Skin of body (tissue), 3 donors: ENCODE measurements at places on chromosomes 1 and 21.

DNA sequence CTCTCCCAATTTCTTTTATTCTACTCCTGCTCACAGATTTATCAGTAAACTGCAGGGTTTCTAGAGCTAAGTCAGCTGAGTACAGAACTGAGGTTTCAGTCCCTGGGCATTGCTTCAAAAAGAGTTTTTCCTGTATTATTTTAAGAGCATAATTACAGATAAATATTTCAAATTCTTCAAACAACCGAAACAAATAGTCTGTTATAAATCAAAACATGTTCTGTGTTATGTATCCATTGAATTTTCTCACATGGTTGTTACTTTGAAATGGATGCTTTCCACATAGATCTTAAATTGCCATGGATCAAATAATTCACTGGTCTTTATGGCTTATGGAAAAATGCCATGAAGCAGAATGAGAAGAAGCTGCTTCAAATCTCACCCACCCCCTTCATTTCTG, 64.5 kb downstream of the LRRC8C start:
- peak; percentile 27 for DNase-seq

GRCh38 chr1:18722270-18722669, 91.6 kb downstream of the PAX7 start:
- no peak for DNase-seq

DNA sequence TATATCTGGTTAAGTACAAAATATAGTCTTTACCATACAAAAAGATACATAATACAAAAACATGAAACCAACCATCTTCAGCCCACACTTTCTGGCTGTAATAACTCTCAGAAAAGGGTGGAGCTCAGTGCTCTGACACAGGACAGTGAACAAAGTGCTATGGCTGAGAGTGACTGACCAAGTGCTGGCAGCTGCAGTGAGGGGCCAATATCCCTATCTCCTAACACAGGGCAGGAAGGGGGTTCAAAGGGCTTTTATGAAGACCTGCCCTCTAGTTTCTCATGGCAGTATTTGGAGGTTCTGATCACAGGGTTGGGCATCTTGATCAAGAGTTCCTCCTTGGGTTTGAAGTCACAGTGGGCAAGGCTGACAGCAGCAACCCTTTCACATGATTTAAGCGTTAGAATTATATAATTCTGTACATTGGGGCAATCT, 3.9 kb downstream of the TXNIP start:
- DNase-seq: no peak

DNA sequence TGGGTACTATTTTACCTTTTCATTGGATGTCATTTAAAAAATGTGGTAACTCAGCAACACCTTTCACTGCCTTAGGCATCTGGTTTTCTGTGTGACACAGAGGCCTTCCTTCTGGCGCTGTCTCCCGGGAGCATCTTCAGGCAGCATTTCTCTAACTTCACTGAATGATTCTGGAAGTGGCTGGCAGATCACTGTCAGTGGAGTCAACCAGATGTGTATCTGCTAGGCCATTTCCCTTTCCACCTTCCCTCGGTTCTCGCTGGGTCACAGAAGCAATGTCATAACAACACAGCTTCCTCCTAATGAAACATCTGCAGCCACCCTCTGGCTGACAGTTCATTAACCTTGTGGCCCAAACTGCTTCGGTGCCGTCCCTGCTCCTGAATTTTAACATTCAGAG, 137.8 kb downstream of the KIF26B start:
- DNase-seq: no peak

DNA sequence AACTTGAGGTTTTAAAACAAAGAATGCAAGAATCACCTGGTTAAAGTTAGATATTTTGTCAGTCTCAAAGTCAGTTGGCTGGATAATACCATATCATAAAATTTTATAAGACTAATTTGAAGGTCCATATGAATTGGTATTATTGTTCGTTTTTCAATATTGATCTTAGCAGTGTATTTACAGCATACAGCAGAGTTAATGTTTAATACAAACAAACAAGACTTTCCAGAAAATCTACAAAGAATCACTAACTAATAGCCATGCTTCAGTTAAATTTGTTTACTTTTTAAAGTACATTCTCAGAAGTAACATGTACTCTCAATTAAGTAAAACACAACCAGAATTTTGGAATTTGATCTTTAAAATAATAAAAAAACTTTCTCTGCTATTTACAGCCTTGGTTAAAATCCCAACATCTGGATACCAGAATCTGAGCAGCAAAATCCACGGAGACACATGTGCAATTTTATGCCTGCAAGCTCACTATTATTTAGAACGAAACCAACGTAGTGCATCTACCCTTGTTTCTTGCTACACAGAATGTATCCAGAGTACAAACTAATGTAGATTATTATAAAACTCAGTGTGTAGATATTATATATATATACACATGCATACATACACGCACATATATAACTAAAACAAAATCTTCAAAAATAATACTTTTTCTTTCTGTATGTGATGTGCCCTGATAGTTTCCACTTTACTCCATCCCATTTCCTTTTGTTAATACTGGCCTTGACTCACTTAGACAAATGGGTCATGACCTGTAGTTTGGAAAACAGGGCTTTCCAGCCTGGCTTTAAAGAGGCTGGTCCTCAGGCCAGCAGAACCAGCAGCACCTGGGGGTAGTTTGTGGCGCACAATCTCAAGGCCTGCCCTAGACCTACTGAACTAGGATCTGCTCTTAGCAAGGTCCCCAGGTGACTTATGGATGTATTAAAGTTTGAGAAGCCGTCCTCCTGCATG, 63.6 kb upstream of the ERG start:
- peak; percentile 67 for DNase-seq

DNA sequence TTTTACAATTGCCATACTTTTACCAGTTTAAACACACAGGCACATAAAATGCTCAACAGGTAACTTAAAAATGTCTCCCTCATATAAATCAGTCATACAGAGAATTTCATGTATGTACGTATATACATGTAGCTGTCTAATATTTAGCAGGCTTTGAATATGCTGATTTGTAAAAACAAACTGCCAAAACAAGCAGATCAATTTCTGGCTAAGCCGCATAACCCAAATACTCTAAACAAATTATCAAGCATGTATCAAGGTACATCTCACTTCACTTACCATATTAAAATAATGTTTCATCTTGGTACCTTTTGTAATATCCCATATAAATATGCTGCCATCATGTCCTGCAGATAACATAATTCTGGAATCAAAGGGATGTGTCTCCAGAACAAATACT, 43.8 kb downstream of the BRWD1 start:
- DNase-seq: no peak

- no peak for DNase-seq
Observed at GRCh38 chr1:185920602-185921001, 186.4 kb downstream of the HMCN1 start.

DNA sequence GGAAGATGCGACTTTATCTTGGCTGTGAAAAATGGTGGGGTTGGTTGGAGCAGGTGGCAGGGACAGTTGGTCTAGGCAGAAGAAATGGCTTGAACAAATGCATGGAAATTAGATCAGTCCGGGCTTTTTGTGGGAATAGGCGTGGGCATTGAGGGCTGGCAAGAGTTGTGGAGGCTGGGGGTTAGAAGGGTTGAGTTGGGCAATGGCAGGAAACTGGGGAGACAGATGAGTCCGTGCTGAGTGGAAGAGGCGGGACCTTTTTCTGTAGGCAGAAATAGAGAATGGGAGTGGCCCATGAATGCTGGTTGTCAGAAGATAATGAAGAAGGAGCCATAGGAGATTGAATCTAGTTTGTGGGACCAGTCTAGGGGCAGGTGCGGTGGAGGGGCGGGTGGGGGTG, 6.9 kb downstream of the PDPN start:
- DNase-seq: no peak

DNA sequence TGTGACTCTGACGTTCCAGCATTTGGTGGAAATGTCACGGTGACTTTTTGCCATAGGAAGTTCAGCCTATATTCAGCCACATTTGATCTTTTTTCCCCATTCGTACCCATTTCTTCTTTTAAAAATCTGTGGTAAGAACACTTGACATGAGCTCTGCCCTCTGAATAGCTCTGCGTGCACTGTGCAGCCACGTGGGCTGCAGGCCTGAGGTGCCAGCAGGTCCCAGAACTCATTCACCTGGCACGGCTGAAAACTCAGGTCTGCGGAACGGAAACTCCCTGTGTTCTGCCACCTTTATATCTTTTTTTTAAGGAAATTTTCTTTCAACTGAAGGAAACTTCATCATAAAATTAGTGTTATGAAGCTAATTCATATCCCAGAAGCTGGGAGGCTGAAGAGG, 28.6 kb downstream of the CEP104 start:
- no peak for DNase-seq

DNA sequence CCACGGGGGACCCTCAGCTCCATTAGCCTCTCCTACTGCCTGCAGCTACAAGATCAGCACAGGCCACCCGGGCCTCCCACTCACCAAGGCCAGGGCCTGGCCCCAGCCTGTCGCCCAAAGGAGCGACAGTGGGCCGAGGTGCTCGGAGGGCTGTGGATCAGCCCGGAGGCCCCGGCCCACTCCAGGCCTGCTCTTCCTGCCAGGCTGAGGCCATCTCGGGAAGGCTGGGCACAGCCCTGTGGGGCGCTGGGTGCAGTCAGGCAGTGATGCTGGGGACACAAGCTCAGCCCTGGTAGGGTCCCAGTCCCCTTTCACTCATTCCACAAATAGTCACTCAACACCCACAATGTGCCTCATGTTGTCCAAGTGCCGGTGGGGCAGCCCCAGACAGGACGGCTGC, 58.8 kb downstream of the CASZ1 start:
- no peak for DNase-seq

DNA sequence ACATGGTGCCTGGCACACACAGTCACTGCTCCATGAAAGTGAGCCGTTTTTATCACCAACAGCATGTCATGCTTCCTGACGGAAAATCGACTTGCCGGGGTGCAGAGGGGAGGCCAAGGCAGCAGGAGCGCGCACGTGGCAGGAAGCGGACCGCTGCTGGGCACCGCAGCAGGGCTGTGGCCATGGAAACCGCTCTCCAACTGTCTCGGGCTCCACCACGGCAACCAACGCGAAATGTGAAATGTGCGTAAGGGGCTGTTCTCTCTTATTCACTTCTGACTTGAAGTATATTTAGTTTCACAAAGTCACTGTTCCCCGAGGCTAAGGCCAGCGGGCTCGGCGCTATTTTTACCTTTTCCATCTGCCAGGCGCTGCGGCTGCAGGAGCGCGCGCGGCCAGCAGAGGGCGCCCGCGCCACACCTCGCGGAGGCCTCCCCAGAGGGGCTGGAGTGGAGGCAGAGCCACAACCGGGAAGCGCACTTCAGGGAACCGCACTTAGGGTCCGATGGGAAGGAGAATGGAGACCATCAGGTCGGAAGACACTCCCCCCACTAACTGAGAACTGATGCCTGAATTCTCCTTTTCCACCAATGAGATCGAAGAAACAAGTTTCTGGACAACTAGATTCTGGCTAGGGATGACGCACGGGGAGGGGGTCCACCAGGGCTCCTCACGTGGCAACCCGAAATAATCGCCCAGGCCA, 19.7 kb downstream of the RCC2 start:
- DNase-seq: no peak

DNA sequence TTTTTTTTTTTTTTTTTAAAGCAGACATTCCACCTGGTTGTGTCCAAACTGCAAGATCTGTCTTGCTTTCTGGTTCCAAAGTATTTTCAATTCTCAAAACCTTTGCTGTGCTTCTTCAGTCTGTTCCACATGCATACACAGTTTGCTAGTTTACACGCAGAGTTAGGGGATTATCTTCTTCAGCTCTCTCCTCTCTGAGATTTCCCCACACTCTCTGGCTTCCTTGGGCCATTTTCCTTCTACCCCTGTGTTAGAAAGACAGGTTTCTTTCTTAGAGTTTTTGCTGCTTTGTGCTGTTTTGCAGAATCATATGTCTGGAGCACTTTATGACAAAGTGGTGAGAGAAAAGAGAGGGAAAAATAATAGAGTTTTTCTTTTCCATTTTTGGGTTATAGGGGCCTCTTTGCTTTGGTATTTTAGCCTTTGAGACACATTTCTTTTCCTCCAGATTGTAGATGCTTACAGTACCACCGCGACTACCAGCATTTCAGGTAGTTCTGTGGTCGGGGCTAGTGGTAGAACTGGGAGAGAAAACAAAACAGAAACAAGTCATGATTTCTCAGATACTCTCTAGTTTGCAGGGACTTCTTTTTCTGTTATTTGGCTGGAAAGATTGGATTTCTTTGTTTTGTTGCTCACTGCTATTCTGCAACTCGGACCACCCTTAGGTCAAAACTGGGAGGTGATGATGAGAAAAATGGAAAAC, 66.3 kb downstream of the RABGAP1L start:
- no peak for DNase-seq

- no peak for DNase-seq
Observed at GRCh38 chr1:86992861-86993260, 78.4 kb downstream of the HS2ST1 start.

GRCh38 chr21:39531840-39532239, 80.1 kb downstream of the SH3BGR start:
- DNase-seq: no peak

DNA sequence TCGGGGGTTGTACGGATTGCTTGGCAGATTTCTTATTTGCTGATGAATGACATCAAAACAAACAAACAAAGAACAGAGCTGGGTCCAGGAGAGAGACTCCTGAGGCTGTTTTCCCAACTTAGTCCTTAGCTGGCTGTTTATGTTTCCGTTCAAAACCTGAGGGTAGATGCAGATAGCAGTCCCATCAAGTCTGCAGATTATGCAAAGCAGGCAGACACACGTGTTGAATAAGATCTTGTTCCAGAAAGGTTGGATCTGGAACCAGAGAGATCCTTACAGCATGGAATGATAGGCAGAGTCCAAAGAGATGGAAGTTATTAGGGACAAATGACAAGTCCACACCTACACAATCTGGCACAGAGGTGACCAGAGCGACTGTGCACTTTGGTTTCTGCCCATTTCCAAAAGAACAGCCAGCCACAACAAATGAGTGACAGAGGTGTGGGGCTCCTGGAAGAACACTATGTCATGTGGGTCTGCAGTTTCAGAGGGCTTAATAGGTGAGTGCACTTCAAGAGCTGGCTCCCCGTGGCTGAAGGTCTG, 65.5 kb downstream of the MAN1C1 start:
- no peak for DNase-seq

DNA sequence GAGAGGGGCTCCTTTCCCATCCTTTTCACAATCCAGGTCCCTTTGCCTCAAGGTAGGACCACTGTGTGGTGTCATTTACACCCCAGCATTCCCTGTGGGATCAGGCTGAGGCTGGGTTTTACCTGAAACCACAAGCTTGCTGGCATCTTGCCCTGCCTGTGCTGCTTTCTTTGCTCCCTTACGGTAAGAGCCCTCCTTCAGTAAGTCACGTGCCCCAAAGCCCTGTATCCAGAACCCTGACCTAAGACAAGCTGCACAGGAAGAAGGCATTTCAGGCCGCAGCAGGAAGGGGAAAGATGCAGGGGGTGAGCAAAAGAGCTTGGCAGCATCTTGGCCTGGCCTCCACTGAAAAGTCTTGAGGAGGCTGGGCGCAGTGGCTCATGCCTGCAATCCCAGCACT, 58.4 kb downstream of the KLHDC7A start:
- DNase-seq: no peak

DNA sequence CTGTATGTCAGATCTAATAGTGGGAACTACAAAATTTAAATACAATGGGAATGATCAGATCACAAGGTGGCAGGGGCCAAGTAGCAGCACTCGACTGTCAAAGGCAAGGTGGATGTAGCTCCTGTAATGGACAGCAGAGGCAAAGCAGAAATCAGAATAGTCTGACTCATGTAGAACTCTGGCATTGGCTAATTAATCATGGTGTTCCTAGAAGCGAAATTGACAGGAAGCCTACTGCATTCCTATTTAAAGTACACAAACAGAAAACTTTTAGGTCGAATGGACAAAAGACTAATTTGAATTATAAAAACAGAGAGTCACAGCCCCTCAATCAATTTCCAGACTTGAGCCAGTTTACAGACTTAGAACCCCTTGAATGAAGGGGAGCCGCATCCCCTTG, 17.4 kb upstream of the IL12RB2 start:
- no peak for DNase-seq
